ENCODE measurements at places on chromosomes 12 and 14. TPM values are rescaled to one million over a fixed set of nuclear protein-coding genes. Genes with fewer than 3 reads are reported as not detected.

Gene WDR89
- total RNA-seq = 13.0 TPM

Gene PSMB5
- 178 TPM for total RNA-seq

Gene KRT83
- not detected for total RNA-seq

Gene TMEM30B
- not detected for total RNA-seq

Gene SPTB
- total RNA-seq = under 0.01 TPM

Data from fibroblast of villous mesenchyme (primary cell).